ENCODE measurements at places on chromosomes 2 and 18. TPM values are rescaled to one million over a fixed set of nuclear protein-coding genes. Genes with fewer than 3 reads are reported as not detected.

DNA sequence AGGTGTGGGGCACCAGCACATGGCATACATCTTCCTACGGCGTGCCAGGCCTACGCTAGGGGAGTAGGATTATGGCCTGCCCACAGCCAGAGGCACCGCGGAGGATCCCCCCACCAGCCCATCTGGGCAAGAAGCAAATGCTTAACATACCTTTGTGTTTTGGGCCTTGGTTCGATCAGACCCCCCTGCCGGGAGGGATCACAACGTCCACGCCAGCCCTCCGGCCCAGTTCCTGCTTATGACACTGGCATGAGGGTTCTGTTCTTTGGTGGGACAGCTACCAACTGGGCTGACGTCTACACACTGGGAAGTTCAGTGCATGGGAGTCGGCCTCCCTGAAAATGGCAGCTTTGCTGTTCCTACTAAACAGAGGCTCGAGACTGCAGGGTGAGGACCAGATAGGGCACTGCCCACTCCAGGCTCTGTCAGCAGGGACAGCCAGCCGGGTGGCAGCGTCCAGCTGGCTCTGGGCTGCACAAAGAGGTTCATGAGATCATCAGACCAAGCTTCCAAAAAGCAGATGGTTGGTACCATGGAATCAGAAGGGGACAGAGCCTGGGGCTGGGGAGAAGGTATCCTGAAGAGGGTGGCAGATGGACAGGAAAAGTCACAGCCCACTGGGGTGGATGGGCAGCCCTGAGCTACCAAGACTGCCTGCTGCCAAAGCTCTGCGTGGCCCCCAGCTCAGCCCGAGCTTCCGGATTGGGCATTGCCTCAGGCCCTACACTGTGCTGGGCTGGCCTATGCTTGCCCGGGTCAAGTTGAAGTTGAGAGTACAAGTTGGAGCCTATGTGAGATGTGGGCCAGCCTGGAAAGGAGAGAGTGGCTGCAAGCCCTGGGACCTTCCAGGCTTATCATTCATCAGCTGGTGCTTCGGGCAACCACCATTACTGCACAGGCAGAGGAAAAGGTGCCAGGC, 61.7 kb upstream of the TEX51 start:
- no peaks in the 10 kb centered on the region for H3K36me3 ChIP-seq
- H3K4me3 ChIP-seq = no peak overlapping the region
- no peaks in the 10 kb centered on the region for H3K27me3 ChIP-seq
- DNase-seq = no peak

GRCh38 chr2:142841788-142842187, 35.7 kb upstream of the KYNU start:
- no peak for DNase-seq
- no peaks in the 10 kb centered on the region for H3K36me3 ChIP-seq
- H3K4me1 ChIP-seq = no peaks in the 10 kb centered on the region
- no peaks in the 10 kb centered on the region for H3K27me3 ChIP-seq

DNA sequence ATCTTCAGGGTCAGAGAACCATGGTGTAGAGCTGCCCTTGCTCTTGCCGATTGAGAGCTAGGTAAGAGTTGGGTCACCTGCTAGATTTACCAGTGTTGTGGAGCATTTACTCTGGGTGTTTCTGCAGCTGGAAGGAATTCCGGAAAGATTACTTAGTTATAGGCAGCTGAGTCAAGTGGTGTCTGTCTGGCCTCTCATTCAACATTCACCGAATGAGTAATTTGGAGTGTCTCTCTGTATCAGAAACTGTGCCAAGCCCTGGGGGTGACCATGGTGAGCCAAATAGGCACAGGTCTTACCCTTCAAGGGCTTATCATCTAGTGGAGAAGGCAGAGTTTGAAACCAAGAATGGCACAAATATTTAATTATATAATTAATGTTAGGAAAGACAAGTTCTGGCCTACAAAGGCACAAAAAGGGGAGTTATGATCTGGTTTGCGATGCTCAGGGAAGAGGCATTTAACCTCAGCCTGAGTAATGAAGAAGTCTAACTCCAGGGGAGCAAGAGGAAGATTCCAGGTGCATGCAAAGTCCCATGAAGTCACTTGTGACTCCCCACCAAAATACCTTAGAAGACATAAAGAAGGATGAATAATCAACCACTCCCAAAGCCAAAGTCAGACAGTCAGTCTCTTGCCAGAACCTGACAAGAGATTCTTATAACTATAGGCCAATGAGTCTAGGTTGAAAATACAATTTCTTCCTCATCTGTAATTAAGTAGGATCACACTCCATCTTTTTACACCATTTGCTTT, 12.5 kb downstream of the SETBP1 start:
- no peak overlapping the region for H3K27ac ChIP-seq
- no peak for DNase-seq
- no peaks in the 10 kb centered on the region for H3K36me3 ChIP-seq
- peaks cover 21% of the 10 kb centered on the region for H3K4me1 ChIP-seq
- no peak overlapping the region for H3K4me3 ChIP-seq

DNA sequence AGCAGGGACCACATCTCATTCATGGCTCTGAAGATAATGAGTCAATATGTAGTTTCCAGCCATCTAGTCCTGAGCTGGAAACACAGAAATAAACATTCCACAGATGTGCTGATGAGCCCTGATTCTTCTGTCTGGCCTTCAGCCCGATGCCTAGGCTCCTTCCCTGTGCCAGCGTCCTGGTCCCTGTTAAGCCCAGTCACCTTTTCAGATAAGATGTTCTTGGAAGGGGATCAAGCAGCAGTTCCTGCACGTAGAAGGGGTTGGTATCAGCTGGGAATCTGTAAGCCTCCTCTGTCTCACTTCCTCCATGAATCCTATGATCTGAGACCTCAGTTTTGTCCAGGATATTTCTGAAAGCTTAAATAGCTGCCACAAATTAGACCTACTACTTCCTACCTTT, 149.3 kb downstream of the TTC32 start:
- H3K27me3 ChIP-seq = no peaks in the 10 kb centered on the region
- H3K27ac ChIP-seq = no peak overlapping the region
- H3K4me1 ChIP-seq = no peaks in the 10 kb centered on the region
- no peak for DNase-seq

- H3K27ac ChIP-seq = no peak overlapping the region
- H3K4me1 ChIP-seq = peaks cover 5% of the 10 kb centered on the region
- peaks cover 15% of the 10 kb centered on the region for H3K27me3 ChIP-seq
Measured at GRCh38 chr2:120684289-120685065, 51.2 kb upstream of the GLI2 start.

Gene PSD4
- total RNA-seq = 43.2 TPM

Gene RNF152
- 13.4 TPM for total RNA-seq

Gene KRTCAP3
- 18.8 TPM for total RNA-seq

Gene MATN3
- 8.1 TPM for total RNA-seq

Gene TXNDC2
- total RNA-seq = 0.12 TPM

Gene PDE1A
- total RNA-seq = 5.2 TPM

Data from lower lobe of right lung (tissue), 2 donors.